Cardiac septum (tissue), 1 donor: ENCODE measurements at places on chromosomes 13 and 19. TPM values are rescaled to one million over a fixed set of nuclear protein-coding genes. Genes with fewer than 3 reads are reported as not detected.

DNA sequence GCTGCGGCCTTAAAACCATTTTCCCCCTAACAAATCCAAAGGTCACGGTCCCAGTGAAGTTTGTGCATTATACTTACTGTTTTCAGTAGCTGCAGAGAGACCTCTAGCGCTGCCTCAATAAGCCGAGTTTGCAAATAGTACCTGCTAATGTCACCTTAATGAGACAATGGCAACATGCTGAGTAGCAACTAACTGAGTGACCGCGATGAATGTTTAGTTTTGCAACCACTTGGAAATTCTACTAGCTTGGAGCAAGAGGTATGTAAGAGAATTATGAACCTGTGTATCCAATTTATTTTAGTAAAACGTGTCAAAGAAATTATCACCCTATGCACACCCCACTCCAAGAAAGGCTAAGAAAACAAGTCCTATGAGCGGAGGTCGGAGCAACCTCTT, 1.2 kb downstream of the KPNA3 start:
- DNase-seq = no peak

APC2 gene
- total RNA-seq = 0.08 TPM

DNA sequence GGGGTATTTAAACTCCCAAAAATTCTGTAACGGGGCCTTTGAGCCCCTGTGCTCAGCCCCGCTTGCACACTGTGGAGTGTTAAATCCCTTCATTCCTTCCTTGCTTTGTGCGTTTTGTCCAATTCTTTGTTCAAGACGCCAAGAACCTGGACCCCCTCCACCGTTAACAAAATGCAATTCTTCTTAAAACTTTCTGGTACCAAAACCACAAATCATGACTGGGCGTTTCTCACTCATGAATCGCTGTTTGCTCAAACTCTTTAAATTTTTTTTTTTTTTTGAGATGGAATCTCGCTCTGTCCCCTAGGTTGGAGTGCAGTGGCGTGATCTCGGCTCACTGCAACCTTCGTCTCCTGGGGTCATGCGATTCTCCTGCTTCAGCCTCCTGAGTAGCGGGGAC, 881 bp downstream of the ZNF20 start:
- no peak for DNase-seq

- DNase-seq = peak; percentile 92
Observed at GRCh38 chr19:16283210-16284061, 41.2 kb upstream of the KLF2 start.

C19orf18 gene
- 2.5 TPM for total RNA-seq

- DNase-seq = no peak
Observed at GRCh38 chr19:51710163-51710562, 13.6 kb downstream of the HAS1 start.

GRCh38 chr19:14840206-14840605, 5.2 kb upstream of the OR7A5 start:
- DNase-seq = no peak

DNA sequence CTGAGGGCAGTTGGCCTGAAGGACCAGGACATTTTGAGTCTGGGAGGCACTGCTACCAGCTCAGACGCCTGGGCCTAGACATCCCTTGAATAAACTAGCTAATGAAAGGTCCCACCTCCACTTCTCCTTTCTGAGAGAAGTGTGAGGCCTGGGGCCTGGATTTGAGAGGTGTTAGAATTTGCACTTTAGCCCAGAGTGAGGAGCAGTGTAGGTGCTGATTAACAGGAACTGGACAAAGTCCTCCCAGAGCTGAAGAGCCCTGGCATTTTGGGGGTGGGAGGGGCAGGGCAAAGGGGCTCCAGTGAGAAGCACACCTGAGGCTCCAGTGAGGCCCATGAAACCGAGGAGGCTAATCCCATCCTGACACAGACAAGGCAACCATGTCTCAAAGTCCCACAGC, 15.2 kb upstream of the SLC1A5 start:
- DNase-seq = no peak

DNA sequence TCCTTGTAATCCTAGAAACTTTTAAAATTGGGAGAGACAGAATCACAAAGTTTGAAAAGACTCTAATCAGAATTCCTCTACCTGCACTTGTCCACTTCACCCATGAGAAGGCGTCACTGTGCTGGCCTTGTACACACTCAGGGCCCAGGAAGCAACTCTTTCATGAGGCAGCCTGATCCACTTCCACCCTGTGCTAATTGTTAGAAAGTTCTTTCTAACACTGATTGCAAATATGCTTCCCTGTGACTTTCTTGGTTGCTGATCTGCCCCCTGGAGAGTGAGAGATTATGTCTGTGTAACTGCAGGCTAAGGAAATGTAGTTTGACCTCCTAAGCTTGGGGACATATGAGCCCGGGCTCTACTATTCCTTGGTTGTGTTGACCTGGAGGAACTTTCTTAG, 494.6 kb downstream of the MYO16 start:
- no peak for DNase-seq

DNA sequence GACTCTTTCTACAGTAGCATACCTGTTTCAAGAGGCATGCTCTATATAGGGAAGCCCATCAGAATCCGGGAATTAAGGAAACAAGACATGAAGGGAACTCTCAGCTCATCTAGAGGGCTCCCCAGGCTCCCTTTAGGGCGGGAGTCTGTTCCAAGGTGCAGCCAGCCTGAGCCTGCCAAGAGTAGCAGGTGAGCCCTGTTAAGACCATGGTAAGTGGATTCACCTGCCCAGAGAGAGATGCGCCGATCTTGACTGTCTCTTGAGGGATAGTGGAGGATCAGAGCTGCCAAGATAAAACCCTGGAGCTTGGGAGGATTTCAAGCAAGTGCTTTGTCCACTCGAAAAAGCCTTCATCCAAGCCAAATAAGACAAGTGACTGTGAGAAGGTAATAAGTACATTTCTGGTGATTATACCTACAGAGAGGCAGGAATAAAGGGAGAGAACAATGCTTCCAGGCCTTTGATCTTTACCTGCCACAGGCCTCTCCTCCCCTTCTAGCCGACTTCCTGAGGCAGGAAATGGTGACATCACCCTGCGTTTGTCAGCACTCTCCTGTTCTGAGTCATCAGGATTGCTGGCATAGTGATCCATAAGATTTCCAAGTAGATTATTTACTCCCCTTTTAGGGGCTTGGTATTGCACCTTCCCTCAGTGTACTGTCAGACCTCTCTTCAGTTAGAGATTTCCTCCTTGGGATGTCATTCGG, 31.5 kb downstream of the KLF5 start:
- no peak for DNase-seq

DNA sequence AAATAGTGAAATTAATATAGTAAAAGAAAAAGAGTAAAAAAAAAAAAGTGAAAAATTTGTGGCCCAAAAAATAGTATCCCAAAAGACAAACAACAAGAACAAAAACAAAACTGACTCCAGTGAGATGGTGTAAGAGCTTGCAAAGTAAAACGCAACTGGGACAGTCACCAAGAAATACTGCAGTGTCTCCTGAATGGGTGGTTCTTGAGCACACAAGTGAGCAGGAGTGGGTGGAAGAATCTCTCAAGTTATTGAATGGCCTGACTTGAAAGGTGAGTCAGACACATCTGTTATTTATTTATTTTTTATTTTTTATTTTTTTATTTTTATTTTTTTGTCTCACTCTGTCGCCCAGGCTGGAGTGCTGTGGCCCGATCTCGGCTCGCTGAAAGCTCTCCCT, 1.9 kb downstream of the ZNF493 start:
- DNase-seq = no peak

GRCh38 chr19:12749938-12750521, 1.6 kb upstream of the BEST2 start:
- no peak for DNase-seq

SIGLEC6 gene
- total RNA-seq = 0.22 TPM

DNA sequence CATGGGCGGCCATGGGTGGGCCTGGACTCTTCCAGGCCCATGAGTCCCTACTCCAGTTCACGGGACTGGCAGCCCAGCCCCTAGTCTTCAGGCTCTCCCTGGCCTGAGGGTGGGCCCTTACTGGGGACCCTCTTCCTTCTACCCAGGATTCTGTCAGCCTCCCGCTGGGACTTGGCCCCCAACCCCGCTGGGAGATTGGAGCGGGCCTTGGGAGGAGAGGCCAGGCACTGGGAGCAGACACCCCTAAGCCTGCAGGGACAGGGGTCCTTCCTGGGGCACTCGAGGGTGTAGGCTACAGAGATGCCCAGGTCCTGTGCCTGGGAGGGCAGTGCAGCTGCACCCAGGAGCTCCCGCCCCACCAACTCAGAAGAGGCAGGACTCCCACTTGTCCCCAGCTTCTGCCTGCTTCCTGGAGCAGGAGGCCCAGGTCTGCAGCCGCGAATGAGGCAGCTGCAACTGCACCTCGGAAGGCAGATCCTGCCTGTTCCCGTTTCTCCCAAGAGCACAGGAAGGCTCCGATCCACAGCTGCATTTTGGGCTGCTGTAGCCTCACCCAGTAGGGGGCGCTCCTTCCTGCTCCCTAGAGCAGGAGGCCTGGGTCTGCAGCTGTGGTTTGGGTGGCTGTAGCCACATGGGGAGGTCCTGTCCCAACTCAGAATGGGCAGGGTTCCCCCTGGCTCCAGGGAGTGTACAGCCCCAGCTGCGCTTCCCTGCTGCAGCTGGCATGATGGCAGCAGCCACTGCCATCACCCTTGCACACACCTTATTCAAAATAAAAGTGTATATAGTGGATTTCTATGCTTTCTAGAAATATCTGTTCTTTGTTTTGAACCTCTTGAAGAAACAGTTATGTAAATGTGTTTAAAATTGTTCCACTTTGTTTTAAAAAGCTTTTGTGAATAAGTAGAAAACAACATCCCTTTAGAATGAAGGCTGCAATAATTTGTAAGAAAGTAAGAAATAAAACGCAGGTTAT, 46.8 kb downstream of the TEX26 start:
- no peak for DNase-seq

- no peak for DNase-seq
Observed at GRCh38 chr13:99993660-99994637, 12.4 kb downstream of the ZIC2 start.
